ENCODE measurements at places on chromosomes 2 and 18.

GRCh38 chr2:9565436-9566153 is 10.0 kb upstream of the ADAM17 start:
- no peak for DNase-seq

- DNase-seq = no peak
These were observed 312.2 kb downstream of the EN1 start for GRCh38 chr2:118535171-118535817.

GRCh38 chr2:144759746-144760145 is 239.8 kb upstream of the ZEB2 start:
- no peak for DNase-seq

DNA sequence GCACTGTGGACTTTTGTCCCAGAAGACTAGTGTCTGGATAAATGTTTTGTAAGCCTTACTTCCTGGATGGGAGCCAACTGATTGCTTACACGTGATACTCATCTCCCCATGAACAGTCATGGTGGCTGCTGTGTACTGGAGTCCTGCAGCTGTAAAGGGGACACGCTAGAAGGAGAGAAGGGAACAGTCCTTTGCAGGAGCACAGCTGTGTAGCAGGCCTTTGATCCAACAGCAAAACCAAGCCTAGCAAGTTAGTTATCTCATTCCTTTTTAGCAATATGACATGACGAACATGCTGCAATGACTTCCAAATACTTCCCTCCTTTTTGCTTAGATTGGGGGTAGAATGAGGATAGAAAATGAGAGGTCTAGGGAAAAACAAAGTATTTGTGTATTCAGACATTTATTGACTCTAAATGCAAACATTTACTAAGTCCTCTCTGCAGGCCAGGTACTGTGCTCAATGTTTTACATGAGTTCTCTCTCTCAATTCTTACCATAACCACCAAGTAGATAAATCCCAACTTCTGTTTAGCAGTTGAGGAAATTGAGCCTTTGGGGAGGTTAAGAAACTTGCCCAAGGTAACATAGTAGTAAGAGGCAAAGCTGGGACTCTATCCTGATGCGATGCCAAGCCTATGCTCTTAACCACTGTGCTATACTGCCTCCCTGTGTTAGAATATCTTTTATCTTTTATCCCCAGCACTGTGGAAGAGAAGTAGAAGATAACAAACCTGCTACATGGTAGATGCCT is 55.4 kb upstream of the CD28 start:
- DNase-seq = no peak

GRCh38 chr2:88059979-88060906 is 4.7 kb upstream of the KRCC1 start:
- DNase-seq = no peak

GRCh38 chr2:239265681-239266433 is 135.0 kb downstream of the HDAC4 start:
- DNase-seq = no peak

DNA sequence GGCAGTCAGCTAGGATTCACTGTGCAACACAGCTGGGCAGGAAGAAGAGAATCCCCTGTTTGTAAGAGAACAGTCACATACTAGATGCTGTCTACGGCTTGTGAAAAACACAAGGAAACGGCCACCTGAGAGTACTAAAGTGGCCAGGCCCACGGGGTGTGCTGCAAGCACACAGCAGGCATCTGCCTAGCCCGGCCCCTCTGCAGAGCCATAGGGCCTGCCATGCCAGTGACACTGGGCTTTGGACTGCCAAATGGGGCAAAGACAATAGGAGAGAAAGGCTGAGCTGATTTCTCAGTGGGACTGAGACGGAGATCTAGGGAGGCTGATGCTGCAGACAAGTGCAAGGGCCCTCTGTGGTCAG is 10.3 kb downstream of the TUBB6 start:
- no peak for DNase-seq

DNA sequence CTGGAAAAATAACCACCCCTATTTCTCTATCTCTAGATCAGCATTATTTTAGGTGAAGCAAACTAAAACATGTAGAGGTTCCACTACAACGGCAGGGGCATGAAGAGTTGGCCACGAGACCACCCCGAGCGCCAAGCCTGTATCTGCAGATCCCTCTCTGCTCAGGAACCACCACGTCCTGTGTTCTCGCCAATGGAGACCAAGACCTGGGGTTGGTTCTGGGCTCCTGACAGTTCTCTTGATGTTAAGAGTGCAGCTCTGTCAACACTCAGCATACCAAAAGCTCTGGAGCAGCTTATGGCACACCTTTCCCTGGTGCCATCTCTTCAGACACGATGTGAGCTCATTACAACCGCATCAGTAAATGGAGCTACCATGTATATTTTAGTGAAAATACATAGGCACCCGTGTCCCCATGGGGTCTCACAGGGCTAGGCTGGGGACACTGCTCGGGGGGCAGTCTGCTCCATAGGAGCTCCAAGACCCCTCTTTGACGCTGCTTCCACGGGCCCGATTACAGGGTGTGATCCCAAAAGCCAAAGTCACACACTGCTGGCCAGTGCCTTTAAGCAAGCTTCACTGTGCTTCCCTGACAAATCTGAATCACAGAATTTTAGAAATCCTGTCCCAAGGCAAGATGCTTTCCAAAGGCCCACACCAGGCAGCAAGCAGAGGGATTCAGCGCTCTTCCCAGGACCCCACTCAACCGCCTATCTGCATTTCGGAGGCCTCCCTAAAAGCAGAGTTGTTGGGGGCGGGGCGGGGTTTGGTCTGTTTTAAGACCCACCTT is 72.2 kb downstream of the EMILIN2 start:
- no peak for DNase-seq

- no peak for DNase-seq
These were observed 218.1 kb downstream of the TPGS2 start for GRCh38 chr18:36610661-36611060.

GRCh38 chr18:62437235-62438017 is 85.4 kb upstream of the ZCCHC2 start:
- DNase-seq = no peak

- DNase-seq = no peak
These were observed 32.6 kb upstream of the PPP3R1 start for GRCh38 chr2:68284896-68285295.

DNA sequence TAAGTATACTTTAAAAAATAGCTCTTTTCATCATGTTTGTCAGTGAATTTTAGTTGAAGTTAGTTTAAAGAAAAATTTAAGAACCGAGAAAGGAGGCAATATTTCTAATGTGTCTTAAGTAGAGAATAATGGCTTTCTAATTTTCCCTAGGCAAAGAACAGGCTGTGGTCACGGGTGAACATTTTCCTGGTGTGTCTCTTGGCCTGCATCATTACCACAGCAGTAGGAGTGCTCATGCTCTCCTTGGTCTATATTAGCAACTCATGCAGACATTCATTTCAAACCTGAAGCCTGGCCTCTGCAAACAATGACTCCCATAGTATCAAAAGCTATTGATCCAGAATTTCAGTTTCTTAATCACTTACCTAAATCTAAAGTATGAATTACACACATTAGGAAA is 57.4 kb downstream of the C18orf54 start:
- no peak for DNase-seq

- no peak for DNase-seq
These were observed 123.9 kb downstream of the MGAT5 start for GRCh38 chr2:134377730-134378129.

DNA sequence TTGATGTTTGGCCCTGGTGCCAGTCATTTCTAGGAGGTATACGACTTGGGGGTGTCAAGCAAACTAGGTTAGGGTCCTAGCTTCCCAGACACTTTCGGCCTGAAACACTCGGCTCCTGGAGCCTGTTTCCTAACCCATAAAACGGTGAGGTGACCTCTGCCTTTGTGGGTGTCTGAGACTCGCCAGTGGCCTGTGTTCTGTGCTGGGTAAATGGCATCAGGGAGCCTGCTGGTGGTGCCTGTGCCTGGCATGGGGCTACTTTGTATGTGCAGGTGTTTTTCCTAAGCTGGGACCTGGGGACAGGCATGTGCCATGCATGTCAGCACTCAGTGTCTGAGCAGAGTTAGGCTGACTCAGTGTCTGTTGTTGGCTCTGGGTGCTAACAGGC is 139.2 kb downstream of the GLI2 start:
- DNase-seq = no peak

GRCh38 chr2:84959095-84959565 is 11.8 kb upstream of the KCMF1 start:
- no peak for DNase-seq

DNA sequence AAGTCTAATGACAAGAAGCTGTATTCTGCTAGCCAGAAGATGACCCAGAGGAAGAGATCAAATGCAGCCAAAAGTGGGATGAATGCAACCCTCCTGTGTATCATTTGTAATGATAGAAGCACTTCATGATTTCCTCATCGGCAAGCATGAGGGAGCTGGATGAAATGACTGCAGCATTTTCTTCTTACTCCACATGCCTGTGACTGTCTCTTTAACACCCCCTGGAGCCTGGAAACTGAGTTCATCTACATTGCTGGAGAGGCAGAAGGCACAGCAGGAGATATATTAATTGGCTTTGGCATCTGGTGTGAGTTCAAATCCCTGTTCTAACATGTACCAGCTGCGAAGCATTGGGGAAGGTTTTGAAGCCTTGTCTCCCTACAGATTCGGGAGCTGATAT is 37.7 kb downstream of the ID2 start:
- no peak for DNase-seq

GRCh38 chr2:100195942-100196341 is 53.6 kb upstream of the AFF3 start:
- no peak for DNase-seq

GRCh38 chr18:2104620-2105462 is 466.5 kb downstream of the METTL4 start:
- DNase-seq = peak; percentile 9

GRCh38 chr2:227472265-227473121 is 537 bp downstream of the AGFG1 start:
- no peak for DNase-seq

DNA sequence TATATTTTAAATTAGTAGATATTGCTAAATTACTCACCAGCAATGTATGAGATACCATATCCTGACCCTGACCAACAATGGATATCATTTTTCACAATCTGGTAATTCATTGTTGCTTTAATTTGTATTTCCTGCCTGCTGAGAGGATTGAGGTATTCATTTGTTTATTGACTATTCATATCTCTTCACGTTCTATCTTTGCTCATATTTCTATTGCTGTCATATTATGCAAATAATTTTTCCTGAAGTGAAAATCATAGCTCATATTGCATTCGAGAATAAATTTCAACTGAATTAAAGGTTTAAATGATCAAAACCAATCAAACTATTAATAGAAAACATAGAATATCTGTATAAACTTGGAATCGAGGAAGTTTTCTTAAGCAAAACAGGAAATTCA is 31.0 kb downstream of the INO80D start:
- DNase-seq = no peak

Measured in stimulated activated CD4-positive, alpha-beta T cell treated with anti-CD3 and anti-CD28 coated beads, TNF-alpha, amount 100 ng/mL, for 4 hours (primary cell).